NB4 (cell line): ENCODE measurements at places on chromosomes 7 and 10.

DNA sequence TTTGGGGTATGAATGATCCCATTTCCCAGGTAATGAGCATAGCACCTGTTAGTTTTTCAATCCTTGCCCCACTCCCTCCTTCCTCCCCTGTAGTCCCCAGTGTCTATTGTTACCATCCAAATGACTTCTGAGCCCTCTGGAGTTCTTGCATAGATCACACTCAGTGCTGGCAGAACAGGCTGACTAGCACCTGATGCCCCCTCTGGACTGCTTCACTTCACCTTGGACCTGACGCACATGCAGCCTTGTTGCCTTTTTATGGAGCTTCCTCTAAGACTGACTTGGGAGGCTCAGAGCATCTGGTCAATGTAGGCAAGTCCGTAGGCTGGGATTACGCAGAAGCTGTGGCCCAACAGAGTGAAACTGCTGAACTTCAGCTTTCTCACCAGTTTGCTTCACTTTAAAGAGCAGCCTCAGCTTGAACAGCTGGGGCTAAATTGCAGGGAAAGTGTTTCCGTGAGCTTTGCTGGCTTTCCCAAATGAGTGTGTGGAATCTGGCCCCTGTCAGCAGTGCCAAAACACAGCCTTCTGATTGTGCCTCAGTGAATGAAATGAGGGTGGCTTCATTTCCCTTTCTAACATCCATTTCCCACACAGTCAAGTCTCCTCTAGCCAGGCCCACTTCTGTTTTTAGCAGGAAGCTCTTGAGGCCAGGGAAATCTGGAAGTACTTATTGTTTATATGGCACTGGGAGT lies 48.5 kb downstream of the NXPH1 start:
- DNase-seq: peak; percentile 10

DNA sequence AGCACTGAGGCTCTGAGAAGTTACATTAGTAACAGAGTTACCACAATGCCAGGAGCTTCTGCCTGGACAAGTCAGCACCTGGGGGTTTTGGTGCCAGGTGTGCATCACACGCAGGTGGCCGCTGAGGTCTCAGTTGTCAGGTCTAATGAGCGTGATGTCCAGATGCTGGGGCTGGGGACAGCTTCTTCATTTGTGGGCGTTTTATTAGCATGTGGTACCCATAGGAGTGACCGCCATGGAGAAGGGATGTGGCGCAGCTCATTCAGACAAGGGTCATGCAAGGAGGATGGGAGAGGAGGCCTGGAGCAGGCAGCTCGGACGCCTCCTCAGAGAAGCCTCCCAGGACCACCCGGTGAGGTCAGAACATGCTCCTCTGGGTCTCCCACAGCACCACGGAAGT lies 27.8 kb downstream of the FAM241B start:
- no peak for DNase-seq

GRCh38 chr10:112689327-112690072 lies 242.5 kb downstream of the VTI1A start:
- no peak for DNase-seq

- no peak for DNase-seq
Observed at GRCh38 chr7:45524445-45524844, 49.7 kb upstream of the ADCY1 start.

DNA sequence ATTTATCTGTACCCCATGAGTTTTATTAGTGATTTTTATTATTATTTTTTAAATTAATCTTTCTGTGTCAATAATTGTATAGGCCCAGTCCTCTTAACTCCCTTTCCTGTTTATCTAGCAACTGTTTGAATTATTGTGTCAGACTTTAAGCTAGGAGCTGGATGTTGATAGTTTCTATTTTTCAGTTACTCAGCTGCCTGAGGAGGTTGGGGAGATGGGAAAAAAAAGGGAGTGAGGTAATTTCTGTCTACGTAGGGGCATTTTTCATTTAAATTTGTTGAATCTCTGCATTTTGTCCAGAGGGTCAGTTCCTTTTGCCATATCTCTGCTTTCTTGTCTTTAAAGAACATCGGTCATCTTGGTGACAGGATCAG lies 5.0 kb upstream of the ZNF518A start:
- peak; percentile 62 for DNase-seq

GRCh38 chr7:139600306-139600705 lies 76.8 kb downstream of the CLEC2L start:
- DNase-seq: no peak

DNA sequence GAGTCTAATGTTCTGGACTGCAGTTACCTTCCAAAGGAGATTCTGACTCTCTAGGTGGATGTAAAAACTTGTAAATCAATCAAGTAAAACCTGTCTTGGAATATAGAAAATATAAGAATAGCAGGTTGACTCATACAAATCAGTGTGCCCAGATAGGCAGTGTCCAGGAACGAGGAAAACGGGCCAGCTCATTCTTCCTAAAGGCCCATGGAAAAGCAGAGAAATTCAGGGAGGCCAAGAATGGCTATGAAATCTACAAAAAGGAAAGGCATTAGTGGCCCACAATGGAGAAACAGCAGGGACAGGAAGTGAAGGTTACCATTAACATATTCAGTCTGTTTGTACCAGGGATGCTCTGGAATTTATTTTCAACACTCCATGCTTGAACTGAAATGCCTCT lies 14.9 kb downstream of the GLI3 start:
- DNase-seq: no peak

DNA sequence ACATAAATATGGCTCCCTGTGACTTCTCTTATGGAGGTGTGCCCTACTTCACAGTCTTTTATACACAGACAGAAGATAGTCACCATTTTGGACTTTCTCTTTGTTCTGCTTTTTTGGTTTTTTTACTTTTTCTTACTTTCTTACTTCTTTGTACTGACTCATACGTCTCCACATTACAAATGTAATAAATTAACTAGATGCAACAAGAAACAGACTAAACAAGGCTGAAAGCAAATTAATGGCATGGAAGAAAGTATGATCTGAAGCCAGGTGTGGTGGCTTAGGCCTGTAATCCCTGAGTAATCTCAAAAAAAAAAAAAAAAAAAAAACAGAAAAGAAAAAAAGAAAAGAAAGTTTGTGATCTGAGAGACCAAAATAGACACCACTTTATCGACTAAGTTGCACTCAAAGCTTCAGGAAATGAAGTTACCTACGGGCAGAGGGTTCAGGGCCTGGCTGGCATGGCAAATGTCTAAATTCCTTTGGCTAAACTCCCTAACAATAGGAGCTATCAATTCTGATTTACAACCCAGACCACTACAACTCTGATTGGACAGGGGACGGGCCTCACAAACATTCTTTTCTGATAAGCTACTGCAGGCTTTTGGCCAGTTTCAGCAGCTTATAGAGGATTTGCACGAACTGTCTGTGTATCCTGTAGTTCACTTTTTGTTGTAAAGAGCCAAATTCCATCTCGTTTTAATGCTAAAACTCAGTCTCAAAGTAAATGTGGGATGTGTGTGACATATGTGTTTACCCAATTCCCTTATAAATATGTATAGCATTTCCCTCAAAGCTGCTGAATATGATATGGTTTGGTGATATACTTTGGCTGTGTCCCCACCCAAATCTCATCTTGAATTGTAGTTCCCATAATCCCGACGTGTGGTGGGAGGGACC lies 129.1 kb downstream of the SEPTIN14 start:
- DNase-seq: no peak

DNA sequence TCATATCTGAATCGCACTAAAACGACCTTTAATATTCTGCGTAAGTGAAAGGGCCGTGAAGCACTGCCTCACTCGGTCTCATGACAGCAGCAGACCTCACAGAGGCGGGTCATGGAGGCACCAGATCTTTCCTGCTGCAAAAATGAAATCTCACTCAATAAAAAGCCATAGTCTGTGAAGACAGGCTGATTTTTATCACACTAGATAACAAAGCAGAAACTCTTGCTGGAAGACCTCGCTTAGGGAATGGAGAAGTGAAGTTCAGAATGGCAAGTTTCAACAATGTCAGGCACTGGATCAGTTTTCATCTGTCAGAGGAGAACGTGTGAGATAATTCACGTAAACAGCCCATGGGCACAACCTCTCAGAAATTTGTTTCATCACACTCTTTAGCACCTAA lies 8.0 kb downstream of the SEPHS1 start:
- DNase-seq: no peak

DNA sequence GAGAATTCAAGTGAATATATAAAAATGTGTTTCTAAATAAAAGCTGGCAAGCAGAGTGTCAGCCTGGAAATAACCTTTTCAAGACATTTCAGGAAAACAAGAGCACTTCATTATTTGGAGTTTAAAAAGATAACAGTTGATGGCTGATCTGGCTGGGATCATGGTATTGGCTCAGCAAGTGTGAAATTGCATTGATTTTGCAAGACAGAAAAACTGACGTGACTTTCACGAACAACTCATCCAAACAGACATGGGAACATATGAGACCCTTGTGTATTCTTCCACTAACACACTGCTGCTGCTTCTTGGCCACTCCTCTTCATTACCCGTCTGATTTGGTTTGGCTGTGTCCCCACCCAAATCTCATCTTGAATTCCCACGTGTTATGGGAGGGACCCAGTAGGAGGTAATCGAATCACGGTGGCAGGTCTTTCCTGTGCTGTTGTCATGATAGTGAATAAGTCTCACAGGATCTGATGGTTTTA lies 108.5 kb downstream of the RAB18 start:
- no peak for DNase-seq

GRCh38 chr10:132816718-132817117 lies 30.8 kb upstream of the NKX6-2 start:
- DNase-seq: no peak

GRCh38 chr10:131654471-131655087 lies 246.2 kb upstream of the PPP2R2D start:
- DNase-seq: no peak

GRCh38 chr10:88525371-88526069 lies 57.6 kb downstream of the RNLS start:
- DNase-seq: no peak

- no peak for DNase-seq
Observed at GRCh38 chr7:2120251-2120660, 112.5 kb downstream of the MAD1L1 start.

DNA sequence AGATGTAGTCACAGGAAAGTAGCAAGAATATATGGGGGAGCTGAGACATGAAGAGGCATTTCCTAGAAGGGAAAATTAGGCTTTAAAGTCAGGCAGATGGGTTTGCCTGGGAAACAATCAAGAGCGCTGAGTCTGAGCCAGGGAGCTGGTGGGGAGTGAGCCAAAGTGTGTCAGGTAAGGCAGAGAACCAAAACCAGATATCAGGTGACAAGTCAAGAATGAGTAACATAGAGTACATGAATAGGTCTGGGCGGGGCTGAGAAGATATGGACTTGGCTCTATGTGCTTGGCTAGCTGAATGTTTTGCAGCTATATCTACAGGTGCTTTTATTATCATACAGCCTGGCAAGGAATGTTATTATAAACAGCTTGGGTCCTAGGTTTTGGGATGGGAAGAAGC lies 49.3 kb downstream of the GPR141 start:
- DNase-seq: no peak

GRCh38 chr10:43094085-43094484 lies 17.2 kb downstream of the RET start:
- DNase-seq: no peak

GRCh38 chr7:136878878-136879277 lies 10.4 kb downstream of the CHRM2 start:
- DNase-seq: no peak

DNA sequence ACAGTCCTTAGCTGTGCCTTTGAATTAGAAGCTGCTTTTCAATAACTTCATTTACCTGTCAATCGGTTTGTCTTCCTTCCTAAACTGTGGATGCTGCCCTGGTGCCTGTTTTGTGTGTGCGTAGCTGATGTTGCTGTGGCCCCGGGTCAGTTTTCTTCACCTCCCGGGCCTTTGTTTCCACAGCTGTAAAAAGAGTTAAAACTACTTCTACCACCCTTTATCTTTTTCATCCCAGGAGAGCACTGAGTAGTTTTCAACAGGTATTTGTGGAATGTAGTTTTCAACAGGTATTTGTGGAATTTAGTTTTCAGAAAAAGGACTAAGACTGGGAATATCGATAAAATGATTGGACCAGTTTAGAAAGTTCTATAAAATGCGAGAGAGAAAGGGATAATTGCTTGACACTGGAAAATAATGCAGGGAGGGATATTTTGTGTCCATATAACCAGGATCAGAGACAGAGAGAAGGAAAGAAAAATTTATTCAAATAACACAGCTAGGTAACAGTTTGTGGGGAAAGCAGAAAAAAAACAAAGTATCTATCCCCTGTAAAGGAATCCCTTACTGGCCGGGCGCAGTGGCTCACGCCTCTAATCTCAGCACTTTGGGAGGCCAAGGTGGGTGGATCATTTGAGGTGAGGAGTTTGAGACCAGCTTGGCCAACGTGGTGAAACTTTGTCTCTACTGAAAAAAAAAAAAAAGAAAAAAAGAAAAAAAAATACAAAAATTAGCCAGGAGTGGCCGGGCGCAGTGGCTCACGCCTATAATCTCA lies 15.9 kb upstream of the IGF2BP3 start:
- no peak for DNase-seq

- peak; percentile 79 for DNase-seq
Observed at GRCh38 chr7:106947244-106947728, 82.2 kb downstream of the PIK3CG start.

GRCh38 chr10:4522296-4523000 lies 303.6 kb upstream of the AKR1E2 start:
- no peak for DNase-seq

- no peak for DNase-seq
Observed at GRCh38 chr7:45714521-45714820, 140.3 kb downstream of the ADCY1 start.

GRCh38 chr10:124217906-124218804 lies 124.8 kb upstream of the CHST15 start:
- DNase-seq: no peak

DNA sequence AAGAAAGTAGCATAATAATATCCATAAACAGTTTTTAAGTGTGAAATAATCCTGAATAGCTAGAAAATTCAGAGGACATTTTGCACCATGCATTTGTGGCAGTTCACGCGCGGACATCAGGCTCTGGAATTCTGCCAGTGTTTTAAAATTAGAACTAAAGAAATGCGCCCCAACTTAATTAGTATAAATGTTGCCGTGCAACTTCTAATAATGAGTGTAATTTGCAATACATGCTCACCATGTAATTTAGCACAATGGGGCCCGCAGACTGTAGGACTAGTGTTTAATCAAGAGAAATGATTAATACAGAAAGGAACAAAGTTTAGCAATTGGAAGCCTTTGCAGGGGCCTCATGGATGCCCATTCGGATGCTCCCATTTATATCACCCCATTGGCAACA lies 96.6 kb downstream of the PTPRE start:
- DNase-seq: no peak

GRCh38 chr10:48604991-48605508 lies at the start of gene ARHGAP22:
Gene ARHGAP22 (minus strand): TSS chr10:48605073. CDS start chr10:48604796, 277 bp downstream.
- no peak for DNase-seq
